ENCODE measurements at places on chromosomes 4 and X. TPM values are rescaled to one million over a fixed set of nuclear protein-coding genes. Genes with fewer than 3 reads are reported as not detected.

Gene UGT2B7
- total RNA-seq: not detected

Gene RELL1
- 31.4 TPM for total RNA-seq

Gene C4orf46
- 4.2 TPM for total RNA-seq

Gene GSX2
- not detected for total RNA-seq

Gene SUPT20HL1
- 0.11 TPM for total RNA-seq

Gene DKK2
- total RNA-seq: 2.1 TPM

Gene ZC4H2
- 10.1 TPM for total RNA-seq

Gene APOOL
- total RNA-seq: 9.1 TPM

Gene MAGEE2
- total RNA-seq: not detected

Gene EGFL6
- total RNA-seq: 0.12 TPM

Gene MAGEA11
- not detected for total RNA-seq

Gene TACR3
- not detected for total RNA-seq

Gene STPG2
- not detected for total RNA-seq

Gene H2AZ1
- 165 TPM for total RNA-seq

Gene ETDC
- total RNA-seq: not detected

Gene CPZ
- total RNA-seq: 131 TPM
